Stimulated activated CD8-positive, alpha-beta memory T cell treated with anti-CD3 and anti-CD28 coated beads, Interleukin-12 subunit alpha, Interleukin-12 subunit beta, amount 100 ng/mL, for 4 hours (primary cell): ENCODE measurements at places on chromosomes 16 and 17.

- no peak for DNase-seq
Observed at GRCh38 chr16:67430977-67431774, at the start of gene HSD11B2. HSD11B2 (plus strand) TSS chr16:67431121; CDS start chr16:67431249, 128 bp downstream.

DNA sequence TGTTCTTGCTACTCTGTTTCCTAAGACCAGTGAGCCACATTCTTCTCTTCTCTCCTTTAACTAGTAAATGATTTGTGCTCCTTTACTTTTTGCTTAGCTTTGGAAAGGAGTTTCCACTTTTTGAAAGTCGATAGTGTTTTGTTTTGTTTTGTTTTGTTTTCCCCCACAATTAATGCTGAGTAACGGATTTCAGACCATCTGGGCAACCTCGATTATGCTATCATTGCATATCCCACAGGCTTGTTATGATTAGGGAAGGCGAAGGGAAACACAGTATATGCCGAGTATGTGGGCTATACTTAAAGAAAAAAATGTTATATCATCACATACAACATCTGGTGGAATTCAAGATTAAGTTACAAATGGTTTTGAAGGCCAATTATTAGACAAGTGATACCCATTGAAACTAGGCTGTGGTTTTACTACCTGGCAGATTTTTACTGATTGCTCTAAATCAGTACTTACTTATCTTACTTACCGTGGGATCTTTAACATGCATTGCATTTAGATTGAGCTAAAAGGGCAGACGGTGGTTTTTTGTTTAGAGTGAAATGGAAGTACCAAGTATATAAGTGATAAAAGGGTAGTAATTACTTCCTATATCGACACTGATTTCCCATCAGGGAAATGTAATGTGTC lies 361.3 kb upstream of the SOX9 start:
- DNase-seq: no peak

DNA sequence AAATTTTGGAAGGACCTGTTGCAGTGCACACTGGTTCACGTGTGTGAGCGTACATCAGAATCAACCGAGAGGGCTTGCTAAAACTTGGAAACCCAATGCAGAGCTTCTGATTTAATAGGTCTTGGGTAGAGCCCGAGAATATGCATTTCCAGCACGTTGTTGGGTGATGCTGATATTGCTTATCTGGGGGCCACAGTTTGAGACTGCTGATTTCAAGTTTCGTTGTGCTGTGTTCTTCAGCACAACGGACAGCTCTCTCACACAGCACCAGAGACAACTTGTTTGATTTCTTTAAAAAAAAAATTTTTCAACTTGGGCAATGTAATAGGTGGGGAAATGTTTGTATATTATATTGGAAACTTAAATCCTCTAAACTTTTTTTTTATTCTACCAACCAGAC lies 9.4 kb downstream of the OR4D2 start:
- DNase-seq: no peak

DNA sequence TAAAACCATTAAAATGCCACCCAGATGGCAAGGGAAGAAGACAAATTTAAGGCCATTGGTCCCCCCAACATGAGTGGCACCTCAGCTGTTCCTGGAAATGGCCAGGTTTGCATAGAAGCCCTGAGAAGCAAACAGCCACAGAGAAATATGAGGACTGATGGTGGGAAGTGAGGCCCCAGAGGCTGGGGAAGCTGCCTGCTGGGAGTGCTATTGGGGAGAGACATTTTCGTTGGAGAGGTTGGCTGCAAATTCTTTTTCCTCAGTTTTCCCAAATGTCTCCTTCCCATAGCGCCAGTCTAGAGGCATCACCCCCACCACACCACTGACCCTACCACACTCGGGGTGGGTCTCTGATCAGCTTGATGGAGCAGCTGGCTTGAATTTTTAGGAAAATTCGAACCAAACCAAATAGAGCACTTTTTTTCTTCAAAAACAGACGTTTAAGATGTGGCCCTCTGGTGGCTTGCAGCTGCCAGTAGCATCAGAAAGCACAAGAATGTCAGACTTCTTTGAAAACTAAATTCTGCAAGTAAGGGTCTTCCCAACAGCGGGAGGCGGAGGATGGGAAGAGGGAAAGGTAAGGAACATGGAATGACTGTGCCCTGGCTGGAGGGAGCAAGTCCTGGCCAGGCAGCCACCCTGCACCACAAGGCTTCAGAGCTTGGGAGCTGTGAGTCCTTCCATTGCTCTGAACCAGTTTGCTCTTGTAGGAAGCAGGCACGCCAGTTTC lies 13.2 kb upstream of the SLC12A3 start:
- DNase-seq: no peak

DNA sequence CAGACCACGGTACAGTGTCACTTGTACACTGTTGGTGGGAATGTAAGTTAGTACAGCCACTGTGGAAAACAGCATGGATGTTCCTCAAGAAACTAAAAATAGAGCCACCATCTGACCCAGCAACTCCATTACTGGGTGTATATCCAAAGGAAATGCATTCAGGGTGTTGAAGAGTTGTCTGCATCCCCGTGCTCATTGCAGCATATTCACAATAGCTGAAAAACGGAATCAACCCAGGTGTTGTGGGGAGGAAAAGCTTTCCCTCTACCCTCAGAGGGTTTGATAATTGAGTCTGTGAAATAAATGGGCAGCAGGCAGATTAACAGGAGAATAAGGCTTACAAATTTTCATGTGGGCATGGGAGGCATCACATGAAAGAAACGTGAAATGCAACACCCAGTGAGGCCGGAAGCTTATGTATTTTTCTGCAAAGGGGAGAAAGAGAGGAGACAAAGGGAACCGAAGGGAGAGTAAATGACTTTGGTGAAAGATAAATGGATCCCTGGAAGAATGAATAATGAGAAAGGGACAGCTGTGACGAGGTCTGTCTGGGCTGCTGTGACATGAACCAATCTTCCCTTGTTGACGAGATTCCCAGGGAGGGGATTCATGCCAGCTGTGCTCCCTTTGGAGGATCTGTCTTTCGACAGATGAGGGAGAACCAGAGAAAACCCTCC lies 106.2 kb downstream of the KCNJ12 start:
- no peak for DNase-seq

DNA sequence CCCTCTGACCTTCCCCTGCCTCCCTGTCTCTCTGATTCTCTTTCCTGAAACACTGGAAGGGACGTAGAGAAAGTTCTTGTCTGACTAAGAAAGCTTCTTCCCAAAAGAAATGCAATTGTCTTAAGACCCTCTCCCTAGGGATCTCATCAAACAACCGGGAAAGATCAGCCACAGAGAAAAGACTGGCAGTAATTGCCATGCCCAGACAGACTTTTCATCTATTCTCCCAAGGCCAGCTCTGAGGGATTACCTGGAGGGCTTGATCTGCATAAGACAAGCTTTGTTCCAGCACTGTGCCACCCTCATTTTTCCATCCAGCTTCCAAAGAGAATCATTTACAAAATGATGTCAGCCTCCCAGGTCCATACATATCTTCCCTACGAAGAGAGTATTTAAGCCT lies 38.8 kb upstream of the HS3ST3A1 start:
- no peak for DNase-seq

DNA sequence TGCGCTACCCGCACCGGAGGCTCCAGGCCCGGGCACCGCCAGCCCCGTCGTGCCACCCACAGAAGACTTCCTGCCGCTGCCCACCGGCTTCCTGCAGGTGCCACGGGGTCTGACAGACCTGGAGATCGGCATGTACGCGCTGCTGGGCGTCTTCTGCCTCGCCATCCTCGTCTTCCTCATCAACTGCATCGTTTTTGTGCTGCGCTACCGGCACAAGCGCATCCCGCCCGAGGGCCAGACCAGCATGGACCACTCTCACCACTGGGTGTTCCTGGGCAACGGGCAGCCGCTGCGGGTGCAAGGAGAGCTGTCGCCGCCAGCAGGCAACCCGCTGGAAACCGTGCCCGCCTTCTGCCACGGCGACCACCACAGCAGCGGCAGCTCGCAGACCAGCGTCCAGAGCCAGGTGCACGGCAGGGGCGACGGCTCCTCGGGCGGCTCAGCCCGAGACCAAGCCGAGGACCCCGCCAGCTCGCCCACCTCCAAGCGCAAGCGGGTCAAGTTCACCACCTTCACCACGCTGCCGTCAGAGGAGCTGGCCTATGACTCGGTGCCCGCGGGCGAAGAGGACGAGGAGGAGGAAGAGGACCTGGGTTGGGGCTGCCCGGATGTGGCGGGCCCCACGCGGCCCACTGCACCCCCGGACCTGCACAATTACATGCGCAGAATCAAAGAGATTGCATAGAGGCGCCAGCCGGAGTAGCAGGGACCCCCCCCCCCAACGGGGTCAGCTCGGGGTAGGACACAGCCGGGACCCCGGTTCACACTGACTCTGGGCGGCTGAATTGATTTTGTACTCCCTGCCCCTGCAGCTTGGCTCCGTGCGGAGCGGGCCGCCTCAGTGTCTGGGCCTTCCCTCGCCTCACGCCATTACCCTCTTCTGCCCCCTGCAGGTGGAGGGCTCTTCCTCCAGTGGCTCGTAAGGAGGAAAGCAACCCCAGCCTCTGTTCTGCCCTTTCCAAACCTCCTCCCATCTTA lies 58.5 kb downstream of the TMEM132E start:
- peak; percentile 60 for DNase-seq

- no peak for DNase-seq
Observed at GRCh38 chr17:69960755-69961154, 114.3 kb upstream of the KCNJ16 start.

DNA sequence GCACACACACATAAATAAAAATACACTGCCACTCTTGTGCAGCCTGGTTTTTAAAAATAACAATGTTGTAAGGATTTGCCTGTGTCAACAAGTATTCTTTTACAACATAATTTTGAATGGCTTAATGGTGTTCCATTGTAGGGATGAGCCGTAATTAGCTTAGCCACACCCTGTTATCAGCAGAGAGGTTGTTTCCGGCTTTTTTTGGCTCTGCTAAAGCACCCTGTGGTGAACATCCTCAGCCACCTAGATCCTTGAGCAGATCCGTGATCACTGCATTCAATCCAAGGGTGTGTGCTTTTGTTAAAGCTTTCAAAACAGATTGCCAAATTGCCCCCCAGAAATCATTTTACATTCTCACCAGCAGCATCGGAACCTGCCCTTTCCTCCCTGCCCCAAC lies 7.0 kb downstream of the KATNB1 start:
- DNase-seq: no peak

GRCh38 chr16:84553873-84554399 lies 49.5 kb upstream of the MEAK7 start:
- DNase-seq: no peak

DNA sequence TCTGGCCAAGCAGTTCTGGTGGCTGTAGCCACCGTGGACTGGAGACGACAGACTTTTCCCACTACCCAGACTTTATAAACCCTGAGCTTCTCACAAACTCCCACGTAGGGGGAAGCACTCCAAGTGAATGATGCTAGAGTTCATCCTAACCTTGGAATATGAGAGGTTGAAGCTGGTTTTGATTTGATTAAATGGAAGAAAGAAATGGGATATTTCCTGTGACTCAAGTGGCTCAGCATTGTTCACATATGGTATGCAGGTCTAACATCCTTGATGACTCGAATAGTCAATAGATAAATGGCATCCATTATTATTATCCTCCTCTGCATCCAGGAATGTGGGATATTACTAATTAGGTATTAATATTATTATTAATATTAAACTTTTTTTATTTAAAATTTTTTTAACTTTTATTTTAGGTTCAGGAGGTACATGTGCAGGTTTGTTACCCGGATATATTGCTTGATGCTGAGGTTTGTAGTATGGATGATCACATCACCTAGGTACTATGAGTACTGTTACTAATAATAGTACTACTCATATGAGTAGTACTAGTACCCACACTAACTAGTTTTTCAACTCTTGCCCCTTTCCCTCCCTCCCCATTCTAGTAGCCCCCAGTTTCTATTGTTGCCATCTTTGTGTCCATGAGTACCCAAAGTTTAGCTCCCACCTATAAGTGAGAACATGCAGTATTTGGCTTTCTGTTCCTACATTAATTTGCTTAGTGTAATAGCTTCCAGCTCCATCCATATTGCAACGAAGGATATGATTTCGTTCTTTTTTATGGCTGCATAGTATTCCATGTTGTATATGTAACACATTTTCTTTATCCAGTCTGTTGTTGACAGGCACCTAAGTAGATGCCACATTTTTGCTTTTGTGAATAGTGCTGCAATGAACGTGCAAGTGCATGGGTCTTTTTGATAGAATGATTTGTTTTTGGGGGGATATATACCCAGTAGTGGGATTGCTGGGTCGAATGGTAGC lies 22.9 kb downstream of the PIK3R6 start:
- DNase-seq: no peak

- no peak for DNase-seq
Observed at GRCh38 chr17:72362376-72363088, 241.7 kb downstream of the SOX9 start.

DNA sequence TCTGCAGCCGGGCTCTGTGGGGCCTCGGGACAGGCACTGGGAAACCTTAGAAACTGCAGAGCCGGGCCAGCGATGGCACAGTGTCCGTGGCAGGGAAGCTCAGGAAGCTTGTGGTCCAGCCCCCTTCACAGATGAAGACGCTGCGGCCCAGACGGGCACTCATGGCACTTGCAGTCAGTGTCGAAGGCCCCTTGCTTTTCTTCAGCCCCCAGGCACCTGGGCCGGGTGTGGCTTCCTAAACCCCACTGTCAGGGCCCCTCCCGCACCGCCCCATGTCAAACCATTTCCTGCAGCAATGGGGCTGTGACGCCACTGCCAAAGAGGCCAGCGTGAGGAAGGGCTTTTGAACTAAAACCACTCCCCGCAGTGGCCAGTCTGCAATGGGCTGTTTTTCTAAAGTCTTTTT lies 164.0 kb downstream of the LAT start:
- DNase-seq: peak; percentile 49

GRCh38 chr17:65529761-65530522 lies 31.5 kb downstream of the AXIN2 start:
- no peak for DNase-seq

- no peak for DNase-seq
Observed at GRCh38 chr17:61335845-61336655, 63.6 kb upstream of the TBX2 start.

DNA sequence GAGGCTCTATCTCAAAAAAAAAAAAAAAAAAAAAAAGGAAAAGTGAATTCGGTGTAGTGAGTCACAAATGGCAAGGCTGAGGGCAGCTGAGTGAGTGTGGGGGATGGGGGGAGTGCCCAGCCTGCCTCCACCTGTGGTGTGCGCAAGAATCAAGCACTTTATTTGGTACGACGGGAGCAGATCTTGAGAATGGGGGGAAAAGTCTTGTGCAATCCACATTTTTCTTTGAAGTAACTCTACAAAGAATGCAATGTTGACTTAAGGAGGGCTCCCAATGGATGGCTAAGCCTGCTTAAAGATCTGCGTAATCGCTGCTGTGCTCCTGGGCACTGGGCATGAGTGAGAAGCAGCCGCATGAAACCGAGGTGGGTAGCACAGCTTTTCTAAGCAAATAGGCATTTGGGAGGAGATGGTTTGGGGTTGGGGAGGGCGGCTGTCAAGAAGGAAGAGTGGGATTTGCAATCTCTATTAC lies 28.2 kb downstream of the ATP2C2 start:
- DNase-seq: no peak

DNA sequence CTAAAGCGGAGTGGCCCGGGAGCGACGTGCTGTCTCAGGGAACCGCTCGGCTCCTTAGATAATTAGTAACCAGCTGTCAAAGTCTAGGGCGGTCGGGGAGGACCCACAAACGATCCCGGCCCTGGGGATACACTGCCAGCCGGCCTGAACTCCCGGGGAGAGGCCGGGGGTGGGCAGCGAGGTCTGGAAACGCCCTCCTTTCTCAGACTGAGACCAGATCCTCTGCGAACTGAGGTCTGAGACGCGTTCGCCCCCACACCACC lies 1.3 kb downstream of the HNF1B start:
- DNase-seq: no peak

- peak; percentile 18 for DNase-seq
Observed at GRCh38 chr16:66894948-66895688, 14.8 kb downstream of the PDP2 start.
